ENCODE measurements at places on chromosomes 2 and 18.

- DNase-seq = no peak
Observed at GRCh38 chr18:63339920-63340484, 20.4 kb upstream of the BCL2 start.

DNA sequence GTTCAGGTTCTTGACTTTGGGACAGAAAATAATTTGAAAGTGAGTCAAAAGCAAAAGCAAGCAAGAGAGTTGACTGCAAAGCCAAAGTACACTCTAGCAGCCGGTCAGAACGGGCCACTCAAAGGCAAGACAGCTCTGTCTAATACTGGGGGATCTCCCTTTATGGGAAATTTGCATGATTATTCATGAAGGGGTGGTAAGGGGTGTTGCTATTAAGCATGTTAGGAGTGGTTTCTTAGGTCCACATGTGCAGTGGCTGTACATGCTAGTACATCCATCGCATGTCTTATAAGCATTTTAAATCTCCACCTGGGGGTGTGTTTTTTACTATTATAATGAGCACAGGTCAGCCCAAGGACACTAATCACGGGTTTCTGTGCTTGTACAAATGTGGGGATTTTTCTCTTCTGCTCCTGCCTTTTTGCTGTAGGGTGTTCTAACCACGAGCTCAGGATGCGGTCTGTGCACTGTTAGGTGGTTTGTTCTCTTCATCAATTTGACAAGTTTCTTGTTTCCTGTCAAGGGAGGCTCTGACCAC lies 60.2 kb upstream of the SPP2 start:
- no peak for DNase-seq

DNA sequence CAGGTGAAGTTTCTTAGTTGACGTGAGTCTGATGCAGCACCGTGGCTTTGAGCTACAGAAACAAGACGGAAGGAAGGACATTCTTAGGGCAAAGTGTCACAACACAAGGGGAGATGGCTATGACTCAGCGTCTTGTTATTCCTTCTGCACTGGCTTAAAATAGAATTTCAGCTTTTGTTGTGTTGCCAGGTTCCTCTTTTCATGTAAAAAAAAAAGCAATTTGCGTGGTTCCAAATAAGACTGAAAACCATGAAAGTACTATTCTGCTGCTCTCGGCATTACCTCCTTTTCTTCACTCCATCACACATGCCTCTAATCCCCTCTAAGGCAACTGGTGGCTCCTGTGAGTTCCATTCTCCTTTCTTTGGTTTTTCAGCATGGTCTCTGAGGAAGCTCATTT lies 150.1 kb downstream of the ANTXR1 start:
- DNase-seq = peak; percentile 89

DNA sequence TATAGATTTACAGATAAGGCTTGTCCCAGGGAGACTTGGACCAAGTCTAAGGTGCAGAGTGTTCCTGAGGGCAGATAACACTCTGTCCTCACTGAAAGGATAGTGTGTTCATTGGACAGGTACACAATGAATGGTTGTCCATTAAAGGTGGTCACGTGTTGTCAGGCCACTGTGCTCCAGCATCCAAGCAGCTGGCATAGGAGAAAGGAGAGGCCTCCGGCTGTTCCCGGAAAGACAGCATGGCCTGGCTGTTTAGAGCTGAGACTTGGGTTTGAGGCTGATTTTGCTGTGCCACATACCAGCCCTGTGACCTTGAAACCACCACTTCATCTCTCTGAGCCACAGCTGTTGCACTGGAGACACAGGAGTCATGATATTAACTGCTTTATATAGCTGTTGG lies 19.6 kb upstream of the SULT1C3 start:
- no peak for DNase-seq

Data from HT1080 (cell line).